ENCODE measurements at places on chromosomes 1 and 21.

GRCh38 chr21:45448810-45449657 lies 44.1 kb downstream of the COL18A1 start:
- DNase-seq, result no peak

DNA sequence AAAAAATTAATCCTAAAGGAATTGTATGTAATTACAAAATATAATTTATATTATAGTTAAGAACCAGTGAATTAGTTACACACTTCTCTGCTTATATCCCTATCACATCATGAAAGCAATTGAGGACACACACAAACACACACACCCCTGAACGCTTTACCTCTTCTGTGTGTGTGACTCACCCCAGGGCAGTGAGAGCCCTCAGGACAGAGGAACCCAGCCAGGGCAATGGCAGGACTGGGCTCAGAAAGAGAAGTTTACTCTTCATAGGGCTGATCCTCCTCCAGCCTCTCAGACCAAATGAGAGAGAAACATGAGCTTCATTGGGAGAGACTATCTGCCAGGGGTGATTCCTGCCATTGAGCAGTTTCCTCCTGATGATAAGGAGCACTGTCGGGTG lies 38.1 kb downstream of the SLC44A3 start:
- no peak for DNase-seq

- DNase-seq, result no peak
These were observed 54.2 kb downstream of the S1PR1 start for GRCh38 chr1:101290922-101291561.

GRCh38 chr1:200207711-200208126 lies 180.2 kb downstream of the NR5A2 start:
- DNase-seq, result no peak

- DNase-seq, result no peak
These were observed 79.8 kb upstream of the IFFO2 start for GRCh38 chr1:19036041-19036812.

- no peak for DNase-seq
These were observed 70.0 kb upstream of the CACNA1E start for GRCh38 chr1:181413195-181413815.

DNA sequence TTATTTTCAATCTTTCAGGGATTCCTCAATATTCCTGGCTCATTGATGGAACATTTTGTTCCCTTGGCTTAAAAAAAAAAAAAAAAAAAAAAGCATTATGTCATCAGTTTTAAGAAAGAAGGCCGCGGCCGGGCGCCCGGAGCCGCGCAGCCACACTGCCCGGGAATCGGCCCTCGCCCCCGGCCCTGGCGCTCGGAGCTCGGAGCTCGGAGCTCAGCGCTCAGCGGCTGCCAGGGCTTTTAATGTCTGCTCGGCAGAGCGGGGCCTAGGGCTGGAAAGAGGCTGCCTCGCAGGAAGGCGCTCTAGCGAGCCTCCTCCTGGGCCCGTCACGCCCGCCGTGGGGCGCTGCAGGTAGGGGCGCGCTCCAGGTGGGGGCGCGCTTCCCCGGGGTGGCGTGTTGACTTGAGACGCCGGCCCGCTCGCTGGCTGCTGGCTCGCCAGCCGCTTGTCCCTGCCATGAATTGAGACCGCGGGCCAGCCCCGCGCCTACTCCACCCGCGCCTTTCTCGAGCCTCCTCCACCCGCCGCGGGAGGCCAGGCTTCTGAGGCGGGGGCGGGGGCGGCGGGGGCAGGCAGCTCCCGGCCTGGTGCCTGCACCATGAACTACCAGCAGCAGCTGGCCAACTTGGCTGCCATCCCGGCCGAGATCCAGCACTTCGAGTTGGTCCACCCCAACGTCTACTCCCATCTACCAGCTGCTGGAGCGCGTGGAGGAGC lies 5.4 kb upstream of the TDRD5 start:
- no peak for DNase-seq
